ENCODE measurements at places on chromosomes 11 and 22.

DNA sequence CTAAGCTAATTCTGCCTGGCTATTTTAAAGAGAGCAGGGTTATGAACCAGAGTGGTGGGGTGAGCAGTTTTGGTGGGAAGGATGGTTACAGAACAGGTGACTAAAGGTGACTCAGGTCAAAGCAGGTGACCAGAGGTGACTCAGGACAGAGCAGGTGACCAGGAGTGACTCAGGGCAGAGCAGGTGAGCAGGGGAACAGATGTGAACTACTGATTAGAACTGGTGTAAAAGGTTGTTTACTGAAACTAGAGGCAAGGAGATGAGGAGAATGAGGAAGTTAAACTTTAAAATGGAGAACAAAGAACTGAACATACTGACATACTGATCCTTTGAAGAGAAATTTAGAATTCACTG is 15.4 kb upstream of the HYLS1 start:
- peak; percentile 60 for DNase-seq

DNA sequence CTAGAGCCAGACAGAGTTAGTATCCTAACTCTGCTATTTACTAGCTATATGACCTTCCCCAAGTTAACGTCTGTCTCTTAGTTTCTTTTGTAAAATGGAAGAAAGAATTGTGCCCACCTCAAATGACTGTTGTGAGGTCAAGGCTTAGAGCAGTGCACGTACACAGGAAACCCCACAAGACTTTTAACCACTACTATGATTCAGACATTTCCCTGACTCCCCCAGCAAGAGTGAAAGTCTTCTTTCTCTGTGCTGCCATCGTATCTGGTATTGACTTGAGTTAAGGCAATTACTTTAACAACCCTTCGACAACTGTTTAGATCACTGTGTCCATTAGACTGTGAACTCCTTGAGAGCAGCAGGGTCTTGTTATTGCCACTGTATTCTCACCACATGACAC is 2.6 kb upstream of the OR52W1 start:
- DNase-seq = no peak

- no peak for DNase-seq
Measured at GRCh38 chr11:128803011-128803410, 64.1 kb downstream of the KCNJ1 start.

DNA sequence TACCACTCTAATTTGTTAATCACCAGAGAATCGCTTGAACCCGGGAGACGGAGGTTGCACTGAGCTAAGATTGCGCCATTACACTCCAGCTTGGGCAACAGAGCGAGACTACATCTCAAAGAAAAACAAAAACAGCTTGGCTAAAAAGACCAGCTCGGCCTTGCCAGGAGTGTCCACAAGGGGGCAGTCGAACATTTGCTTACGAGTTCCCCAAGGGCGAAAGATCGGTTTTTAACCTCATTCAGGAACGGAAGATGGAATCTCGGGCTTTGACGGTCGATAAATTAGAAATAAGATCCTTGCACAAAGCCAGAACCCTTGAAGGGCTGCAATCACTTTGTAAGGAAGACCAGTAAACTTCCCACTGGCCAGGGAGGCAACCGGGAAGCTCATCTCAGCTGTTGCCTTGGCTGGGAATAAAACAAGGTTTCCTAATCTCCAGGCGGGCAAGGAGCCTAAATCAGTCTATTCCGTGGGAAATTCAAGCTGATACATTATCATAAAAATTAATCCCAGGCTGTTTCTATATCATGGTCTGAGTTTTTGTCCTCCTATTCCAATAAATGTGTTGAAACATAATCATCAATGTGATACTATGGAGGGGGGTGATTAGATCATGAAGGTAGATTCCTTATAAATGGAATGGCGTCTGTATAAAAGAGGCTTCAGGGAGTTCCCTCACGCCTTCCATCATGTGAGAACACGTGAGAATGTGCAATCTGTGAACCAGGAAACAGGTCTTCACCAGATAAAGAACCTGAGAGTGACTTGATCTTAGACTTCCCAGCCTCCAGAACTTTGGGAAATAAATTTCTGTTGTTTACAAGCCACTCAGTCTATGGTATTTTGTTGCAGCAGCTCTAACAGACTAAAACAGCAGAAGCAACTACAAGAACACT is 14.9 kb upstream of the SLC29A2 start:
- DNase-seq = peak; percentile 91

- peak; percentile 95 for DNase-seq
Measured at GRCh38 chr22:36197065-36197440, 4.6 kb downstream of the APOL4 start.

DNA sequence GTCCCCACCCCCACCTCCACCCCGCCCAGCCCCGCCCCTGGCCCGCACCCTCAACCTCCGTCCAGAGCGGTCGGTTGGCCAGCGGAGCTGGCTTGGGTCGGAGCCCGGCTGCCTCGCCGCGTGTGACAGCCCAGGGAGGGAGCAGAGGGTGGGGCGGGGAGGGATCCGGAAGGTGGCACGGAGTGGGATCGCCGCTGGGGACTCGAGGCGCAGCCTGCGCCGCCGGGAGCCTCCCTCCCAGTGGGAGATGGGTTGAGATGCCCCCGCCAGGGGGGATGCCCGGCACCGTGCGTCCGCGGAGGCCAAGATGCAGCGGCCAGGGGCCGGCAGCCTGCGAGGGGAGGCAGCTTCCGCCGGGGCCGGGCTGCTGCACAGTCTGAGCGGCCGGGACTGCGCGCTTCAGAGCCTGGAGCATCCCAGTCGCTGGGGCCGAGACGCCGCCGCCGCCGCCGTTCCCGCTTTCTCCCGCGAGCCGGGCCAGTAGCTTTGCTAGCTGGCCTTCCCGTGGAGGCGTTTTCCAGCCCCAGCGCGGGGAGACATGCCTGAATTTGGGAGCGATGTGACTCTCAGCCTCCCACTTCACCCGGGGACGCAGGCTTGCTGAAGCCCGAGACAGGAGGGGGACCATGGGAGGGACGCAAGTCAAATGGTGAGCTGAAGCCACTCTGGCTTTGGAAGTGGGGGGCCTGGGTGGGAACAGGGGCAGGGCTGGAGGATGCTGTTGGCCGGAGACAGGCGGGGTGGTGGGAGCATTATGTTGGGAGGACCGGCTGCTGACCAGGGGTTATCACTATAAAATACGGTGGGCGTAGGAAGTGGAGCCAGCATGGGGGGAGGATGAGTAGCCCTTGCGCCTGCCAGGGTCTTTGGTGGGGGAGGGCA is 40.2 kb downstream of the DIXDC1 start:
- peak; percentile 73 for DNase-seq

DNA sequence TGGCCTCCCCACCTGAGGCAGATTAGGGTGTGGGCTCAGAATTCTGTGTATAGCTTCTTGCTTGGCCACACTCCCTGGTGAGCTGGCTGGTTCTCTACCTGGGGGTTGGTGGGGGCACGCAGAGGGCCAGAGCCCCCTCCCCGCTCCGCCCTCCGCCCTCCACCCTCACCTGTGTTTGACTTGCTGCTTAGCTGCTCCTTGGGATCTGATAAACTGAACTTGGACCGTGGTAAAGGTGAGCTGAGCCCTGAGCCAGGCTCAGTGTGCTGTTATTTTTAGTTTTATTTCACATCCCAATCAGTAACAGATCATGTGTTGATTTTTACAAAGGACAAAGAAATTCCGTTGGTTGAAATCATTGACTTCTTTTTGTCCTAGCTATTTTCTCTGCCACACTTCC is 2.0 kb downstream of the OVOL1 start:
- no peak for DNase-seq

DNA sequence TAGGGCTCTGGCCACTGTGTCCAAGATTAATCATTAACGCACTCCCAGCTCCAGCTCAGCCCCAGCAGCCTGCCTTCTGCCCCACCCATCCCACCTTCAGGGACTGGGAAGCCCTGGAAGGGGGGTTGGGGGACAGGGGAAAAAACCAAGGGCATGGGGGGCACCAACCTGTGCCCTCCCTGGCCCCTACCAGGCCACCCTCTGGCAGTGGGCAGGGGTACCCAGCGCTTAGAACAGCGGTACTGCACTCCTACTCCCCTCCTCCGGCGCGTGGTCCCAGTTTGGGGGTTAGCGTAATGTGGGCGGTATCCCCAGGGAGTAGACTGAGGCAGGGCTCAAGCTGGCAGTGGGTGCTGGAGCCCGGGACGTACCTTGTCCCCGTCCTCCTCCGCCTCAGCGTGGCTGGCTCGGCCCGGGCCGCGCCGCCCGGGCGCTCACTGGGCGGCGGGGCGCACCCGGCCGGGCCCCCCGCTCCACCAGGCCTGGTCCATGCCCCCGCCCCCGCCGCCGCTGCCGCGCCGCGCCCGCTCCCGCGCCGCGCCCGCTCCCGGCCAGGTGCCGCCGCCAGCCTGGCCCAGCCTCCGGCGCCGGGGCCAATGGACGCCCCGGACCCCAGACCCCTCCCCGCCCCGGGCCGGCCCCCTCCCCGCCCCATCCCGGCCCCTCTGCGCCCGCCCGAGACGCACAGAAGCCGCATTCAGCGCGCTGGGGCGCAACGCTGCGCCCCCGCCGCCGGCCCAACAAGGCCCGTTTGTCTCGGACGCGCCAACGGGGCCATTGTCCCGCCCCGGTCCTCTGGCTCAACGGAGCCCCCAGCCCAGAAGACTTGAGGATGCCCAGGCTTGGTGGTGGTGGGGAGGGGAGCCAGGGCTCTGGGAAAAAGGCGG is at the start of gene GAL3ST1:
TSS of gene GAL3ST1 (minus strand) at position 571 of the 887 bp plus-strand sequence. CDS start 17,273 bp downstream, outside the sequence.
- DNase-seq = peak; percentile 79

DNA sequence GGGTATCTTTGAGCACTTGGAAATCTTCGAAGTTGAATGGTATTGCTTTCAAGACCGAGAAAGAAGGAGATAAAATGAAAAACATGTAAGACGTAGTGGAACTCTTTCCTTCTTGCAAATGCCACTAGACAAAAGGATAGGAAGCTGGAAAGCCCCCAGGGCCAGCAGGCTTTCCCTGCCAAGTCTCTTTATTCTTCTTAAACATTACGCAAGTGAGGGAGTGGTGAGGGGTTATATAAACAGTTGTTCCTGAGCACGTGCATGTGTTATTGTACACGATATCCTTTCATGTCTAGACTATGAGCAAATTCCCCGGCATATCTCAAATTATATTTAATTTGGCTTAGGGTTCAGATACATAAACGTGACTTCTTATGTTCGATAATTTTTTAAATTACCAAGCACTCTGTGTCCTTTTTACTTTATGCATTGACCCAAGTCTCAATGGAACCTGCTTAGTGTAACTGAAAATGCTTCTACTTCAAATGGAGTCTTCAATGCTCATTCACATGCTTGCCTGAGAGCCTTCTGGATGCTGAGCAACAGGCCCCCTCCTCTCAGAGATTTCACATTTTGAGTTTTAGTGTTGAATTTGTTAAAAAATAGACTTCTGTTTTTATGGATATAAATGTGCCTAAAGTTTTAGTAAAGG is 59.0 kb downstream of the PPP2R1B start:
- peak; percentile 62 for DNase-seq

DNA sequence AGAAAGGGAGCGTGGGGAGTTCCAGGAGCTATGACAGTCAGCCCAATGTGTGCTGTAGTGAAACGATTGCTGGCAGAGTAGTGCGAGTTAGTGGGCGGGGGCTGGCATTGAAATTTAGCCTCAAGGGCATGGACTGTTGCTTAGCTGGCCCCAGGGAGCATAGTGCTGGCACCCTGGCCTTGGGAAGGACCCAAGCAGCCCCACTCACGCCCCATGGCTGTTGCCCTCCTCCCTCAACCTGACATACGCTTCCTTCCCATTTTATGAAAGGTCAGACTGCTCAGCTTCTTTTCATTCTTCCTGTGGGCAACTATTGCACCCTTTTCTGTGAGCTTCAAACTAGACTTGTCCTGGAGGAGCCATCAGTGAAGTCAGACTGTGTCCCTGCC is 52.0 kb upstream of the SUSD2 start:
- no peak for DNase-seq

DNA sequence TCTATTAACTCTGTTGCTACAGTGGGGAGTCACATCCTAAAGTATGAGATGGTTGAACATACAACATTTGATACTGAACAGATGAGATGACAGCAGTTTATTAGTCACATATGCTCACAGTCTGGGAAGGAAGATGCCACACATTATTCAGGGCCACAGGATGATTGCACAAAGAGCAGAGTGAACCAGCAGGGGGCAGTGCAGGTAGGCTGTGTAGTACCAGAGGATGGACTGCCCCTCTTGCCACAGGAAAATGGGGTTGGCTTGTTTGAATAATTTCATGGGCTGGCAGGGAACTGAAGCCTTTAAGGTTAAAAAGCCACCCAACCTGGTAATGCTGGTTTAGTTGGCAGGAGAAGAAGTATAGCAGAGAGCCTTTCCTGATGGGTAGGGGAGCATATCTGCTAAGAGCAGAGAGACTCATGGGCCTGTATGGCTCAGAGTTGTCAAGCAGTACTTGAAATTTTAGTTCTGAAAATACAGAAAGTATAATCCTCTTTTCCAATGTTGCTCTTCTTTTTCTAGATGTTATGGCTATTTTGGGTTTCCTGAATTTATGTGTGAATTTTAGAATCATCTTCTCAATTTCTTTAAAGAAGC is 180.4 kb upstream of the B3GAT1 start:
- peak; percentile 85 for DNase-seq

DNA sequence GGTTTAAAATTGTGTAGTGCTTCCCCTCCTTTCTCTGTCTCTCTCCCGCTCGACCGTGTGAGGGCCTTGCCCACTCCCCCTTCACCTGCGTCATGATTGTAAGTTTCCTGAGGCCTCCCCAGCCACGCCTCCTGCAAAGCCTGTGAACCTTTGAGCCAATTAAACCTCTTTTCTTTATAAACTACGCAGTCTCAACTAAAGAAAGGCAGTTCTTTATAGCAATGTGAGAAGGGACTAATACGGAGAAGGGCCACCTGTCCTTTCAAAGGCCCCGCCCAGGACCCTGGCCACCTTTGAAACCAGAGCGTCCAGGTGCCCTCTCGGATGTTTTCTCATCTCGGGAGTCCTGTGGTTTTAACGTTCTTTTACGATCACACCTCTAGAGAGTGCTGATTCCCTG is 741.5 kb downstream of the BRD1 start:
- DNase-seq = no peak

DNA sequence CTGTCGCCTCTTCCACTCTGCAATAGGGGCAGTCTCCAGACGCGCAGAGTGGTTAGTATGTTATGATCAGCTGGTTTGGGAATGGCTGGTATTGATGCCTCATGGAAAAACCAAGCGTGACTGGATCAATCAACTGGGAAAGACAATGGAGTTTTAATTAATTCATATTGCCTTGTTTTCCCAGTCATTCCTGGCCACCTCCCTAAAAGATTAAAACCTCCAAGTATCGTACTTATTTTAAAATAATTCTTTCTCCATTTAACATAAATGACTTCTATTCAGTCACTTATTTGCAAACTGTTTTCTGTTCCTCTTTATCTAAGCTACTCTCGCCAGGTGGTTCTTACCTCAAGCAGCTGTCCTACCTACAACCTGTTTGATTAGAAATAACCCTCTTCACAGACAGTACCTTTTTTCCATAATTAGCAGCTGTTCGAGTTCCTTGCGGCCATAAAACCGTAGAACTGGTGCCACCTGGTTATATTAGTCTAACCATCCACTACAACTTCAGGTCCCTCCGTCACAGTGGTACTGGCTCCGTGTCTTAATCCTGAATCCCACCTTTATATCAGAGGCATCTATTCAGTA is 898 bp downstream of the ZNF215 start:
- DNase-seq = no peak

DNA sequence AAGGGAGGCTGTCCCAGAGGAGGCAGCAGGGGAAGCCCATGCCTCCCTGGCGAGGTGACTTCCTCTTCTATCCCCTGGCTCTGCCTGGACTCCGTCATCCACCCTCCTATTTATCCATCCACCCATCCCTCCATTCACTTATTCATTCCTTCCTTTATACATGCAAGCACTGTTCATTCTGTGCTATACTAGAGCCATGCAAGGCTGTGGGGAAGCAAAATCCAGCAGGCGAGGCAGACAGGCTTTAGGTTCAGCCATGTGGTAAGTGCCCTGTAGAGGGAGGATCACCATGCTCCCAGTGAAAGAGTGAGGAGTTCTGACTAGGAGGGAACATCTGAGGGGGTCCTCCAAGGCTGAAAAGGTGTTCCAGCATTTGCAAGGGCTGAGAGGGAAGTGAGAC is 1.2 kb upstream of the NAALADL1 start:
- no peak for DNase-seq

- DNase-seq = no peak
Measured at GRCh38 chr11:16911186-16911585, 103.0 kb downstream of the PLEKHA7 start.

Data from hepatocyte (in vitro differentiated cells).